HEK293T (cell line): ENCODE measurements at places on chromosomes 5 and 9.

DNA sequence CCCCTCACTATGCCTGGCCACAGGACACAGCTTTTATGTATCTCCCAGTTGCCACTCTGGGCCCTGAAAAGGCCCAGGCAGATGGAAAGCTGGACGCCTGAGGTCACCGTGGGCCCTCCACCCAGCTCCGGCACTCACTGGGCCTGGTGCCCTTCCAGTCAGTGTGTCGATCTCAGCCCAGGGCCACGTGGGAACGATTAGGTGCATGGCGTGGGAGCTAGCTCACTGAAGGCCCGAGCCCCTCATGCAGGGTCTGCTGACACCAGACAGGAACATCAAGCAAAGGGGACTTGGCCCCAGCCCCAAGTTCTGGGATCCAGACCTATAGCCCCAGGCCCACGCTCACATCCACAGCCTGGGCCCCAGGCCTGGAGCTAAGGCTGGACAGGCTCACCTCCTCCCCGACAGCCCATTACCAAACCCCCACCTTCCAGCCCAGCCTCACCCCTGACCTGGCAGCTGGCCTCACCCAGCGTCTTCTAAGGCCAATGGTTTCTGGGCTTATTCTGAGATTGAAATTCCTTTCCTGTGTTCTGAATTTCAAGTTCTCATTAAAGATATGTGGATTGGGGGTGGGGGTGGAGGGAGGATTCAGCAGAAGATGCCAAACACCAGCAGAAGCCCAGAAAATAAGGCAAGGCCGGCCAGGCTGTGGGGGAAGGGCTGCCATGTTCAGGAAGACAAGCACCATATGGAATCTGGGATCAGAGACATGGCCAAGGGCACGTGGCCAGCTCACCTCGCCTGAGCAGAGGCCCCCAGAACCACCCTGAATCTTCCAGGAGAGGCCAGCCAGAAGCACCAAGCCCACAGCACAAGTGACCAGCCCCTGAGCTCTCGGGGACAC, 74.5 kb downstream of the ADAMTS2 start:
- DNase-seq: no peak

- DNase-seq: peak; percentile 28
Observed at GRCh38 chr9:5843794-5844471, 11.0 kb upstream of the ERMP1 start.

- no peak for DNase-seq
Observed at GRCh38 chr5:34538026-34538672, 118.0 kb upstream of the RAI14 start.

DNA sequence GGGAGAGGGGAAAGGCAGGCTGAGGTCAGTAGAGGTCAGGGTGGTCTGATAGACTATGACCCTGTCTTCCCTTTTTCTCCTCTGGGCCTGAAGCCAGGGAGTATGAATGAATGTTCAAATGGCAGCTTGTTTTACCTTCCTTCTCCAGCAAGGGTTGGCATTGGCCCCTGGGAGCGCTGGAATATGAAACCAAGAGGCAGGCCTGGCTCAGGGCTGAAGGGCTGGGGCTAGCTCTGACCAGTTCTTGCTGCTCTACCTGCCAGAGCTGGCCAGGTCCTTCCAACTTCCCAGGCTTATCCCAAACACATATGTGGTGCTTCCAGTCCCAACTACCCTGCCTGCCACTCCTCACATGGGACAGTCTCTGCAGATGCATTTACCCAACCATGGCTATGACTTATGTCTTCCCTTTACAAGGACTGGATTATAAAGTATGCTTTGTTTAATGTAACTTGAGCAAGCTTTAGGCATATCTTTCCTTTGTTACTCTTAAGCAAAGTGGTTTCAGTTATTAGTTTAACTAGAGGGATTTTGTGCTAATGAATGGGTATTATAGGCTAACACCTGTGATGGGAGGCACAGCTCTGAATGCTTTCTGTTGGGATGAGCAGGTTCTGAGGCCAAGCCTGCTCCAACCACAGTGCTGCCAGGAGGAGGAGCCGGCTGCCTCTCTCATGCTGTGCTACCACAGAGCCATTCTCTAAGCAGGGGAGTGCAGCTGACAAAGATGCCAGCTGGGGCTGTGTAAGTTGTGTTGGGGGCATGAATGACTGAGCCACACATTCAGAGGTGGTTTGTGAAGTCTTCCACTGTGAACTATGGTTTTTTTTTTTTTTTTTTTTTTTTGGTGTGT, 6.1 kb downstream of the CCNI2 start:
- peak; percentile 30 for DNase-seq

GRCh38 chr5:37799865-37800421, 39.9 kb downstream of the GDNF start:
- no peak for DNase-seq

GRCh38 chr5:122311961-122312590, at the start of gene SNCAIP:
TSS of gene SNCAIP (plus strand) at chr5:122312237. CDS start at chr5:122391135, 78,898 bp downstream.
- peak; percentile 57 for DNase-seq

DNA sequence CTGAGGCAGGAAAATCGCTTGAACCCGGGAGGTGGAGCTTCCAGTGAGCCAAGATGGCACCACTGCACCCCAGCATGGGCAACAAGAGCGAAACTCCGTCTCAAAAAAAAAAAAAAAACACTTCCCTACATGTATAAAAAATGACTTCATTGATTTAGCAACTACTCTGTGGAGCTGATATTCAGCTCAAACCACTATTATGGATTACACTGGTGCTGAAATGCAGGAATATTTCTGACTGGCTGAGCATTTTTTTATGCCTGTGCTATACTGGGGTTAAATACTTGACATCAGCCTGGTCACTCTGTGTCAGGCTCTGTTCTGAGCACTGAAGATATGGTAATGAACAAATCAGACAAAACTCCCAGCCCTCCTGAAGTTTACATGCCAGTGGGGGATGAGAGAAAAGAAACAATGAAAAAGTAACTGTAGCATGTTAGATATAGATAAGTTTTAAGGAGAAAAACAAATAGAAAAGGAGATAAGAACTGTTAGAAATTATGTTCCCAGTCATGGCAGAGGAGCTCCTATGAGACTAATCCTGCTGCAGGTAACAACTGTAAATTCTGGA, 22.6 kb upstream of the TTC39B start:
- no peak for DNase-seq

DNA sequence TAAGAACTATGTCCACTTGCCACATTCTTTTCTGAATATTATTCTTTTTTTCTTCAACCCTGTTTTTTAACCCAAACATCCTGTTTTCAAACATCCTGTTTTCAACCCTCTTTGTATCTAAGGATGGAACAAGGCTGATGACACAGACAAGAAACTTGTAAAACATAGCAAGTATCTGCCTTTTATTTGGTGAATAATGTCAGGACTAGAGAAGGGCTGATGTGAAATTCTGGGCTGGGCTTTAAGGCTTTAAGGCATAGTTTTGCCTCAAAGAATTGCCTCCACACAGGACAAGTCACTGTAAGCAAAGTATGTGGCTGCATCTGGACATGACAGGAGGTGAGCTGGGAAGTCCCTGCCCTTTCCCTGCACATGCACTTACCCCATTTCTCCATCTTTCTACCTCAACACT, 42.5 kb upstream of the RIC1 start:
- DNase-seq: no peak

DNA sequence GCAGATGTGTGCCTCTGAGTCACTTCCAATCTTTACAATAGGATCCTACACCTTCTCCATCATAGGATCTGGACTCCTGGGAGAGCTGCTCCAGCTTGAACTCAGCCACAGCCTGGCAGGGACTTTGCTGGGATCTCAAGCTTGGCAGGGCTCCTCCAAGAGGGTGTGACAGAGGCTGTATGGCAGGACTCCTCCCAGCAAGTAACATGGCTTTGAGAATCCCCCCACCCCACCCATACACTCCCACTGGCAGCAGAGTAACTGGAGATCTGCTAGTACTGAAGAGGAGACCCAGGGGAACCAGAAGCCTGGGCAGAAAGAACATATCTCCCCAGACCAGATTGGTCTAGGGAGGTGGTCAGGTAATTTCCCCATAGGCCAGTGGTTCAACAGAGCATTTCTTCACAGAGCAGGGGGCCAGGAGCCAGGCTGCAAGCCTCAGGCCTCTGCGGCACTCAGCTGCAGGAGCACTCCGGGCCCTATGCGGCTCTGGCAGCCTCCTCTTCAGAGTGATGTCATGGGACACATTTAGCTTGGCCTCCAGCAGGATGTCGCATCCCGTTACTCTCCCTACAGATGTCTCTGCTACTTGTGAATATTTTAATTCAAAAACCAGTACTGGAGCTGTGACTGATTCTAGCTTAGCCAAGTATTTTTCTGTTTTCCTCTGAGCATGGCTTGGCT, 1.7 kb upstream of the ACSL6 start:
- no peak for DNase-seq

DNA sequence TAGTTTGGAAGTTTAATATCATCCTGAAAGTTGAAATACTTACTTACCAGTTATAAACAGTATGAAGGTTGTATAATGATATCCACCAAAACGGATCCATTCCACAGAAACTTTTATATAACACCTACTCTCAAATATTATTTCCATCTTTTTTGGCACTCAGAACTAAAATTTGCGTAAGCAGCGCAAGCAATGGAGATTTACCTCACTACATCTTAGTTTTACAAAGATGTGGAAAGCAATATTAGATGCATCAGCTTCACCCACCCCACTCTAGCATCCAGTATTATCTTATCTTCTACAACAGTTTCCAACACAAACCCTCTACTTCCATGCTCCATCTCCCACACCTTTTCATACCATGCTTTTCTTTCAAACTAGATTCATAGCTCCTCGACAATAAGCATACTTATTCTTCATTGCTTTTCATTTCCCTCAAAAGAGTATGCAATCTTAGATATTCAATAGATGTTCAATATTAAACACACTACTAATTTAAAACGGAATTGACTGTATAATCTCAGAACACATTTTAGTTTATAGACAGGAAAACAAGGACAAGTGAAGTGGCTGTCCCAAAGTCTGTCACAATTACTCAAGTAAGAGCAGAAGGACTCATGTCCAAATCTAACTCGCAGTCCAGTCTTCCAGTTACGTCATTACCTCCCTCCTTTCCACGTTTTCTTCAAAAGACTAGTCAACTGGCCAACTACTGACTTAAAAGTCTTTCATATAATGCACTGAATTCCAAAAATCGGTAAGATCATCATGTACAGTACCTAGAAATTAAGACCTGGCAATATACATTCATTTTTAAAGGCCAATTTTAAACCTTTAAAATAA, 2.2 kb downstream of the PPP2CA start:
- no peak for DNase-seq

GRCh38 chr9:21455320-21455719, 15.1 kb downstream of the IFNA1 start:
- peak; percentile 69 for DNase-seq

- no peak for DNase-seq
Observed at GRCh38 chr9:128972956-128973355, 25.5 kb downstream of the NUP188 start.

- DNase-seq: no peak
Observed at GRCh38 chr9:75130621-75131230, 42.4 kb downstream of the OSTF1 start.

DNA sequence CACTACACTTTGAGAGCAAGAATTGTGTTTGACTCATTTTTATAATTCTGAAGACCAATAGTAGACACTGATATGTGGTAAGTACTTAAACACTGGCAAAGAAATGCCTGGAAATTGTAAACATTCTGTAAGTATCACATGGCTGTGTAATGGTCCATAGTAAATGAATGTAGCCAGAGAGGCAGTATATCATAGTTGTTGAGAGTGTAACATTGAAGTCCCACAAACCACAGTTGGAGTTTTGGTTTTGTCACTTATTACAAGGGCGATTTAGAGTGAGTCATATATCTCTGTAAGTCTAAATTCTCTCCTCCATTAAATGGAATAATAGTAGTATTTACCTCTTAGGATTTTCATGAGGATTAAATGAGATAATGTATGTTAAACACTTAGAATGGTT, 181.1 kb upstream of the MEF2C start:
- no peak for DNase-seq

- no peak for DNase-seq
Observed at GRCh38 chr9:81604306-81605169, 84.8 kb downstream of the TLE1 start.

GRCh38 chr5:123244458-123244857, 155.4 kb downstream of the PRDM6 start:
- DNase-seq: no peak

- no peak for DNase-seq
Observed at GRCh38 chr5:132251220-132251725, 6.2 kb upstream of the PDLIM4 start.

- DNase-seq: no peak
Observed at GRCh38 chr5:98458726-98459125, 314.7 kb upstream of the RGMB start.

GRCh38 chr5:82018462-82018861, 46.6 kb downstream of the ATG10 start:
- no peak for DNase-seq

- no peak for DNase-seq
Observed at GRCh38 chr9:89352451-89352850, 34.2 kb downstream of the SECISBP2 start.

- DNase-seq: no peak
Observed at GRCh38 chr9:132572921-132573320, 9.5 kb upstream of the BARHL1 start.

- peak; percentile 38 for DNase-seq
Observed at GRCh38 chr9:96618209-96619123, 1.2 kb downstream of the CDC14B start.

DNA sequence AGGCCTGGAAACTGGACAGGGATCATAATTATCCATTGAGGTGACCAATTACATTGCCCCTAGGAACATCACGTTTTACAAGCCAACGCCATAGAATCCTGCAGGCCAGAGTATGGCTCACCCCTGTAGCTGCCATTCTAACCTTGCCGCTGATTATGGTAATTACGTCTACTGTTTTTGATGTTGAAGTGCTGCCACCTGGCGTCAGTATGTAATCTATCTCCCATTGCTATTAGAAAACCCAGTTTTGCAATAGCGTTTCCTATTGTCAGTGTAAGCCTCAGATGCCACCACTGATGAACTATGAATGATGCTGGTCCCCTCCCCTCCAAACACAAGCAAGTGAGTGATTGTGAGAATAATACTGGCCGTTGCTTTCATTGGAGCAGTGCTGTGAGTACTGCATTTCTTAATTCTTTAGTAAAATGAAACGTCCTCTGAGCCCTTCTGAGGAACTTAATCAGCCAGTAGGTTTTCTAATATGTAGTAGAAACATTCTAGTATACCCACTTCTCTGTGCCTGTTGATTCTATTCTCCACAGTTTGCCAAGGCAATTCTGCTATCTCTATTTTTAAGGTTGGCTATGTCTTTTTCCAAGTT, 100.5 kb upstream of the NMUR2 start:
- DNase-seq: peak; percentile 41

DNA sequence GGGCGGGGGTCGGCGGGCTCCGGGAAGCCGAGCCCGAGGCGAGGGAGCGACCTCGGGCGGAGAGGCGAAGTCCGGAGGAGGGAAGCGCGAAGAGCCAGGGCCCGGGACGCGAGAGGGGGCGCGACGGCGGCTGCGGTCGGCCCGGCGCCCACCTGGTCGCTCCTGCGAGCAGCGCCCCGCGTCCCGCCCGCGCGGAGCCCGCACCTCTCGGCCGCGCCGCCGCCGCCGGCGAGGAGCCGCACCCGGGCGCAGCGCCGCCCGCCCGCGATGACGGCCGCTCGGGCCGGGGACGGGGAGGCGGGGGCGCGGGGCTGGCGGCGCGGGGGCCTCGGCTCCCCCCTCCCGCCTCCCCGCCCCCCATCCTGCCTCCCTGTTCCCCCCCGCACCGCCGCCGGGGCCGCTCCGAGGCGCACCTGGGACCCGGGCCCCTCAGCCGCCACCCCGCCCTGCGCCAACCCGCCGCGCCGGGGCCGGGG, 2.6 kb downstream of the NR5A1 start:
- peak; percentile 35 for DNase-seq
